ENCODE measurements at places on chromosomes 11 and 22. TPM values are rescaled to one million over a fixed set of nuclear protein-coding genes. Genes with fewer than 3 reads are reported as not detected.

GRCh38 chr11:118132385-118133151, 20.1 kb downstream of the SCN4B start:
- no peak for DNase-seq

The RFPL1 gene
- not detected for total RNA-seq

The OR5T1 gene
- not detected for total RNA-seq

DNA sequence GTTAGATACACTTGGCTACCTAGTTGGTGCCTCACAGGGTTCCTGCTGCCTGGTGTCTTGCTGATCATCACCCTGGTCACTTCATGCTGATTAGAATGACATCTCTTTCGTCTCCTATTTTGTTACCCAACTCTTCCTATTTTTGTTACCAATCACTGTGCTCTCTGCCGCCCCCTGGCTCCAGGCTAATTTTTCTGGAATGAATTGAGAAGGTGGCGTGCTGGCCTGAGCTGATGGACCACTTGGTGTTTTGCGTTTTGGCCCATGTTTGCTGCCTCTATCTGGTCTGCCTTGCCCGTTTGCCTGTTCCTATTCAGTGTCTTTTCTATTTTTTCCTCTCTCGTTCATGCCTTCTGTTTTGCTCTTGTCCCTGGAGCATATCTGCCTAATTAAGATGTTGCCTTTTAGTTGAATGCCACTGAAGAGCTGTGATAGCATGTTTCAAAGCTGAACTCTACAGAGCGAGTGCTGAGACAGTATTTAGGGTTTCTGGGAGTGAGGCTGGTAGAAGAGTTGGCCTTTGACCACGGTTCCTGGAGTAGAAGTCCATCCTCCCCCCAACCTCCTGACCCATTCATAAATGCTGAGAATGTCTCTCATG, 5.9 kb upstream of the ATF4 start:
- DNase-seq = peak; percentile 89

DNA sequence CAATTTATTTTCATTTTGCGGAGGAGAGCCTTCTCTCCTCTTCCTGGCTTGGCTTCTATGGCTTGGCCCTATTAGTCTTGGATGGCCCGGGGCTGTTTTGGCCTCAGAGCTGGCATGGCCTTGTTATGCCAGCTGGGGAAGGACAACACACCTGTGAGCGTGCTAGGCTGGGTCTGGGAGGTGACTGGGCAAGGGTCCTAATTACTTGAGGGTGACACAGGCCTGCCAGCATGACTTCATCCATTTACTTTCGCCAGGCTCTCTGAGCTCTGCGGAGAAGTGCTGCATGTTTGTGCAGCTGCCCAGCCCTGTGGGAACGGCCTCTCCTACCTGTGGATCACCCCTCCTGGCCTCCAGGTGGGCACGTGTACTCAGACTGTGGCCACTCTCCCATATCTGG, 153.6 kb downstream of the SNX19 start:
- DNase-seq = peak; percentile 39

DNA sequence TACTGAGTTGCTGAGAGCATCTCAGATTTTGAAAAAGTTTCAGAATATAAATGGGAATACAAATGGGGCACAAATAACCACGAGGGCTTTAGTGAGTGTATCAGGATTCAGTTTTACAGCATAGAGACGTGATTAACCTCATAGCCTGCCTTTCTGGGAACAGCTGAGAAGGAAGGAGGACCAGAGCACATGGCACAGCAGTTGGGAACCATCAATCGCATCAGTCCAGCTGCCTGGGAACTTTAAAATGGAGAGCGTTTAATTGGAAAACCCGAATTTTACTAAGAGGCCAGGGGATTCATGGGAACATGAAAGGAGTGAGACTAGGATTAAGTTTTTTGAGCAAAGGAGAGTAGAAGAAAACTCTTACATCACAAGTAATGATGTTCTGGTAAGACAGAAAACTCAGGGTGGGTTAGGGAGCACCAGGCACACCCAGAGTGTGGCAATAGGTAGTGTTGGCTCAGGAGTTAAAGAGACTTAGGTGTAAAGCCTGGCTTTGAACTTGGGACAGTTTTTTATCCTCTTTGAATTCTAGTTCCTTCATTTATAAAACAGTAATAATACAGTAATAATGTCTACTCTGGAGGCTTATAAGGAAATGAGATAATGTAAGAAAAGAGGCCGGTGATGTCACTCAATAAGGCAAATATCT, 40.2 kb downstream of the FZD4 start:
- no peak for DNase-seq

The STIM1 gene
- 20.4 TPM for total RNA-seq

DNA sequence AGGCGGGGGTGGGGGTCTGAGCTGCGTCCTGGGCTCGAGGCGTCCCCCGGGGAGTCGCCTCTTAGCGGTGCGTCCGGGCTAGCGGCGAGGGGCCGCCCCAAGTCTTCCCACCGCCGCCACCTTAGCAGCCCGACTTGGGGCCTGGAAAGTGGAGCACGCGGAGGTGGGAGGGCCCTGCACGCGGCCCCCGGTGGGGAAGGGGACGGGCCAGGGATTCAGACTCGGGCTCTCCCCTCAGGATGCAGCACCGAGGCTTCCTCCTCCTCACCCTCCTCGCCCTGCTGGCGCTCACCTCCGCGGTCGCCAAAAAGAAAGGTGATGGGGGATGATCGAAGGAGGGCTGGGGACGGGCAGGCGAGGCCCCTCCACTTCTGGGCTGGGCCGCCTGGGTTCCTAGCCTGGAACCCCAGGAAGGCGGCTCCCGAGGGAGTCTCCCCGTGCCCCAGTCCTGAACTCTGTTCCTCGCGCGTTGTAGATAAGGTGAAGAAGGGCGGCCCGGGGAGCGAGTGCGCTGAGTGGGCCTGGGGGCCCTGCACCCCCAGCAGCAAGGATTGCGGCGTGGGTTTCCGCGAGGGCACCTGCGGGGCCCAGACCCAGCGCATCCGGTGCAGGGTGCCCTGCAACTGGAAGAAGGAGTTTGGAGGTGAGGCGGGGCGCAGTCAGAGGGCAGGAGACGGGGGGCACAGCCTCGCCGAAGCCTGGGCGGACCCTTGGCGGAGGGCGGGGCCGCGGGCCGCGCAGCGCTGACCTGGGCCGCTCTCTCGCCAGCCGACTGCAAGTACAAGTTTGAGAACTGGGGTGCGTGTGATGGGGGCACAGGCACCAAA, 563 bp downstream of the MDK start:
- DNase-seq = peak; percentile 84

GRCh38 chr11:32068134-32068870, 22.6 kb upstream of the RCN1 start:
- DNase-seq = no peak

DNA sequence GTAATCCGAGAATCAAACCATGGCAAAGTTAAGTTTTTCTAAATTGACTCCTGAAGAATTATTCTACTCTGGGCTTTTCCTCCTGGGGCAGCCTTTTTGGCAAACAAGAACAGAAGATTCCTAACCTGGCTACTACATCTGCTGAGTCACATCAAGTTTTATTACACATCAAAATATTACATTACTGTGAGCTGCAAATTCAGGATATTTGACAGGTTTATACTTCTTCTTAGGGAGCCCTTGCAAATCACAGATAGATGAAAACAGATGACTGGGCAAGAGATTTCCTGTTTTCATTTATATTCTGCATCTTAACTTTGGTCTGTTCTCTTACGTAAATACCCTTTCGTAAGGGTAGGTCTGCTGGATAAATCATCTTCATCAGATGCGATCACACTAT, 23.6 kb downstream of the XRRA1 start:
- DNase-seq = no peak

DNA sequence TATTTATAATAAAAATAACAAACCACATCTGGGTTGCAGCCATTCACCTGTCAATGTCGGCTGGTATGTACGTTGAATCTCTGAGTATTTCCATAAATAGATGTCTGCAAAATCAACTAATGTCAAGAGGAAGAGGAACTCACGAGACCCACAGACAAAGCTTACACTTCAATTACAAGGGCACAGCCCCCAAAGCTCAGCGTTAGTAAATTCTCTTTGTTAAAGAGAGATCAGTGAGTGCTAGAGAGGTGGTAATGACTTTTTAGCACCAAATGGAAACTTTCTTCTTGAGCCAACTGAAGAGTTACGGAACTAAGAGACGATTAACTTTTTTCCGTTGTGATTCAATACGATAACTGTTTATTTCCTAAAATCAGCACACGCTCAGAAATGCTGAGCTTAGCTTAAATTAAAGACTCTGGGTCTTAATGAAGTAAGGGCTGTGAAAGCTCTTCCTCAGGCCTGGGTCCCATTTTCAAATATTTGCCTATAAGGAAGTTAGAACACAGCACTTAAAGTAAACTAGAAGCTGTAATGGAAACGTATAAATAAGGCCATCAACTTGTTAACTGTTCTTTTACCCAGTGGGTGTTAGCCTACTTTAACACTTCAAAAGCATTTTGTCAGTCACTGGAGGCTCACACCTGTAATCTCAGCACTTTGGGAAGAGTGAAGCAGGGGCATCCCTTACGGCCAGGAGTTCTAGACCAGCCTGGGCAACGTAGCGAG, 22.8 kb upstream of the TFIP11 start:
- DNase-seq = no peak

GRCh38 chr11:108672113-108672512, 7.2 kb downstream of the DDX10 start:
- DNase-seq = no peak
